ENCODE measurements at places on chromosomes 1 and 21.
A peak's percentile ranks its signal among the peaks of the same experiment; 100 is the strongest.

- no peak for DNase-seq
Measured at GRCh38 chr1:220013497-220013896, 32.8 kb downstream of the EPRS1 start.

GRCh38 chr1:240732390-240732789, 120.4 kb upstream of the GREM2 start:
- DNase-seq = peak; percentile 88

DNA sequence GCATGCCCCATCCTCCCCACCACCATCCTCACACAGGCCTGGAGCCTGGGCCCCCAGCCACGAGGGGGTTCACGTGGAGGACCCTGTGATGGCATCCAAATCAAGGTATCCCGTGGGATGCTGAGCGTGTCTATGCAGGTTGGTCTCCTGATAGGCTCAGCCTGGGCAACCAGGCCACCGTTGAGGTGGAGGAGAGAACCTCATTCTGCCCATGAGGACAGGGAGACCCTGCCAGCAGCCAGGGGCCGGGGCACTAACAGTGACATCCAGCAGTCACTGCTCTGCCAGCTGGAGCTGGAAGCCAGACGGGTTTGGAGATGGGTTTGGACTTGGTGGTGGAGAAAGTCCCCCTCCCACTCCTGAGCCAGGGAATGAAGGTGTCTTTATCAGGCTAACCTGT, 582.8 kb downstream of the MATN1 start:
- DNase-seq = no peak

DNA sequence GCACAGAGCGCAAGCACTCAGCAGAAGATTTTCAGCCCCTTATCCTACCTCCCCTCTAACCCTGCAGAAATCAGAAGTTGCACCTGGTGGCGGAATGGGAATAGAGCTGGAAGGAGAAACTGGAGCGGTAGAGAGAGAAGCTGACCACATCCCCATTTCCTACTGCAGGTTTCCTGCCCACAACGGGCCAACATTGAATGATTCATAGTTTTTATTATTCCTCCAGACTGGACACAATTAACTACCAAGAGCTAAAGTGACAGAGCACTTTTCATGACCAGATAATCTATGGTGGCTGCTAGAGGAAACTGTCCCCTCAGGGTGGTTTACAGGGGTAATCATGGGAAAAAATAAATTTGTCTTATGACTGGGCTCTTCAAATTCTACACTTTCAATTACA, 21.3 kb upstream of the LRRC8D start:
- no peak for DNase-seq

GRCh38 chr1:68115308-68115707, 64.9 kb upstream of the DIRAS3 start:
- DNase-seq = no peak

DNA sequence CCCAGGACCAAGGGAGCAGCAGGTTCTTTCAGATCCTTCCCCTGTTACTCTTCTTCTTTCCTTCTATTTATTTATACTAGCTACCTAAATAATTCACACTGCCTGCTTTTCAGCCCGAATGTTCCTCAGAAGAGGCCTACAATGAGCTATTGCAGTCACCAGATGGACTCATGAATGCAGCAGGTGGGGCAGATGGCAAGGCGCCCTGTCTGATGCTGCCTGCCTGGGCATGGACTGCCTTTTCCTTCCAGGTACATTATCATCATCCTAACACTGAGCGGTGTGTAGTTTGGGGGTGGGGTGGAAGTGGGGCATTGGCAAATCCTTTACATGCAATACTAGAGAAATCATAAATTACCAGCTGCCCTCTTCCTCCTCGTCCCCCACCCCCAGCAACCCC, 17.6 kb downstream of the ESRRG start:
- no peak for DNase-seq

DNA sequence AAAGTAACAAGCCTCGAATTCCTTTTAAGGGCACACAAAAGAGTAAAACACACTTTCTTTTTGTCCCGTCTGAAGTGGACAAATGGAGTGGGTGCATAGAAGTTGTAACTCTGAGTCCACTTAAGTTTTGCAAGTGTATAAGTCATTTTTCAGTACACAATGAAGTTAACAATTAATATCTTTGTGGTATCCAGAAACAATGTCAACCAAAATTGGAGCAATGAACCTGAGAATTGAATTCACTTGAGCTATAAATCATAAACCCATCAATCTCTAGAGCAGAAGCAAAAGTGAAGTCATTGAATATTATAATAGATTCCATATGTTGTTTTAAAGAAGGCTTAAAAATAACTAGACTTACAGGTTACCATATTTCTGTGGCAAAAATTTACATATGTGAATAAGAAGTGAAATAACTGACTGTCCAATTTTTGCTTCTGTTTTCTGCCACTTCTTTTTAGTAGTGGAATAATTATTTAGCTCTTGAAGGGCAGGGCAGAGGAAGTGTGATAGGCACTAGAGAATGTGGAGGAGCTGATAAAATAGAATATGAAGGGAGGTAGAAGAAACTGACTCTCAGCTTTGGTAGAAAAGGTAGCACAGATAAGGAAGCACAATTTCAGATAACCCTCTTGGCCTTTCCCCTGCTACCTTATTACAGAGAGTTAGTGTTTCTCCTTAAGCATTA, 73.9 kb upstream of the RGL1 start:
- no peak for DNase-seq

Data from GM23338 (cell line).